ENCODE measurements at places on chromosomes 5 and 9.

GRCh38 chr5:147223948-147224791, 10.7 kb upstream of the STK32A start:
- no peak for DNase-seq

- no peak for DNase-seq
These were observed 37.1 kb downstream of the PPARGC1B start for GRCh38 chr5:149767281-149767550.

- DNase-seq = no peak
These were observed 1699.3 kb upstream of the CDH9 start for GRCh38 chr5:28737682-28738081.

DNA sequence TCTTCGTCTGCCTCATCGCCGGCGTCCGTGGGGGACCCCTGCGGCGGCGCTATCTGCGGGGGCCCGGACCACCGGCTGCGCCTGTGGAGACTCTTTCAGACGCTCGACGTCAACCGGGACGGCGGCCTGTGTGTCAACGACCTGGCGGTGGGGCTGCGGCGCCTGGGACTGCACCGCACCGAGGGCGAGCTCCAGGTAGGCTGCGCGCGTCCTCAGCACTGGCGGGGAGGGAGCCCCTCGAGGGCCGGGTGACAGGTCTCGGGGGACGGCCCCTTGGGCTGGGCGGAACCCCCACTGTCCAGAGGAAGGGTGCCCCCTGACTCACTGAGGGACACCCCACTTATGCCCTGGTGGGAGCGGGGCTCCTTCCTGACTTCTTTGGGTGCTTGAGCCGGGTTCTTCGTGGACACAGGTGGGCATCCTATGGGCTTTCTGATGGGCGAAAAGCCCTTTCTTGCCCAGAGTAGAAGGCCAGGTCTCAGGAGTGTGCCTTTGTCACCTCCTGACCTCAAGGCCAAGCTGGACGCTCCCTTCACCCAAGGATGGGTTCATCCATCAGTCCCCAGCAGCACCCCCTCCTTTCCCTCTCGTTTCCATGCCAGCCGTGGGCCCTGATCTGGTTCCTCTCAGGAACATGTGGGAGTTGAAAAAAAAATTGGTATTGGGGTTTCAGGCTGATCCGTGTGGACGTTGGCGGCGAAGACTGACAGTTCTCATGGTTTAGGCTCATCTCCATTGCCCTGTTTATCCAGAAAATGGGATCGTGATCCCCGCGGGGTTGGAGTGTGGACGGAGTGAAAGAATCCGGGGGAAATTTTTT, 564 bp downstream of the SLC25A25 start:
- peak; percentile 47 for DNase-seq

DNA sequence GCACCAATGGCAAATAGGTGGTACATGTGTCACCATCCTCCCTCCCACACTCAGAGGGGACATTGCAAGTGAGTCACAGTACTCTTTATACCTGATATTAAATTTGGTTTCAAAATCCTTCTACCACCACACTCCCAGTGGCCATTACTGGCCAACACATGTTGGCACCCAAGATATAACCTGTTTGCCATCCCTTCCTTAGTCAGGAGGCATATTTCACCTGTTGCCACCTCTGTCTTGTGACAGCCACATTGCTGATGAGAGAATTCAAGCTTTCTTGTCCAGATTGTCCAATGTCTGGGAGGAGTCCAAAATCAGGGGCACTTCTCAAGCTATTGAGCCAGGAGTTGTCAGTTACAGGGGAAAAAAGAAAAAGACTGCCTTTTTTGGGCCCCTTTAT, 80.2 kb upstream of the WWC1 start:
- no peak for DNase-seq

GRCh38 chr5:144504929-144505577, 334.4 kb downstream of the KCTD16 start:
- DNase-seq = no peak

- DNase-seq = no peak
These were observed 27.7 kb downstream of the PKD2L2 start for GRCh38 chr5:137916923-137917322.

GRCh38 chr9:135579889-135580660, 18.5 kb downstream of the PAEP start:
- no peak for DNase-seq

- no peak for DNase-seq
These were observed 290.6 kb upstream of the PANK3 start for GRCh38 chr5:168869615-168870227.

DNA sequence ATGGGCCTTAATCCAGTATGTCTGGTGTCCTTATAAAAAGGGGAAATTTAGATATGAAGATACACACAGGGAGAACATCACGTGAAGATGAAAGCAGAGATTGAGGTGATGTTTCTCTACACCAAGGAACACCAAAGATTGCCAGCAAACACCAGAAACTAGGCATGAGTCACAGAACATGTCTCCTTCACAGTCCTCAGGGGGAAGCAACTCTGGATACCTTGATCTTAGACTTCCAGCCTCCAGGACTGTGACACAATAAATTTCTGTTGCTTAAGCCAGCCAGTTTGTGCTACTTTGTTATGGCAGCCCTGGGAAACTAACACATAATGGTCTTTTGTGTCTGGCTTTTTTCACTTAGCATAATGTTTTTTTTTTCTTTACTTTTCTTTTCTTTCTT, 41.2 kb upstream of the STRBP start:
- DNase-seq = no peak

DNA sequence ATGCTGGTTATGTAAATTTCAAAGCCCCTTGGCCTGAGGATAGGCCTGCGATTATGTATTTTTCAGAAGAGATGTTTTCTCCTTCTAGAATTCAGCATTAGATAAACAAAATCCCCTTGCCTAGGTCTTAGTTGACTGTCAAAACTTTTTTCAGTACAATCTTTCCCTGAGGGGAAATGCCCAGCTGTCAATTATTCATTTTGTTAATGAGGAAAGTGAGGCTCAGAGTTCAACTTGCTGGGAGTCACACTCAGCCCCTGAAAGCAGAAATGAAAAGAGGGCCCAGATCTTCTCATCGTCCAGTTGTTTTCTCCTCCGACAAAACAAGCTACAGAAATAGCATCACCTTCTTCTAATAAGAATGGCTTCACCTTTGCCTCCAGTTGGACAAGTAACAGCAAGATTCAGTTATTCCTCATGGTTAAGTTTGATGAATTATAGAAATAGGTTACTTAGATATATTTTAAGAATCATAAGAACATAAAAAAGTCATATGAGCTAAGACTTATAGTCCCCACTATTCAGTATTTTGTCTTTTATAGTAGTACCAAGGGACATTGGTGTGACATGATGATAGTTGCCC, 627.1 kb upstream of the WWC1 start:
- DNase-seq = no peak

GRCh38 chr5:109767997-109768396, 78.3 kb downstream of the MAN2A1 start:
- no peak for DNase-seq

- no peak for DNase-seq
These were observed 485.3 kb upstream of the DMAC1 start for GRCh38 chr9:8284884-8285283.

- peak; percentile 25 for DNase-seq
These were observed 65.3 kb downstream of the ARHGEF37 start for GRCh38 chr5:149646564-149646963.

GRCh38 chr5:20368571-20369517, 380.8 kb upstream of the CDH18 start:
- DNase-seq = no peak

DNA sequence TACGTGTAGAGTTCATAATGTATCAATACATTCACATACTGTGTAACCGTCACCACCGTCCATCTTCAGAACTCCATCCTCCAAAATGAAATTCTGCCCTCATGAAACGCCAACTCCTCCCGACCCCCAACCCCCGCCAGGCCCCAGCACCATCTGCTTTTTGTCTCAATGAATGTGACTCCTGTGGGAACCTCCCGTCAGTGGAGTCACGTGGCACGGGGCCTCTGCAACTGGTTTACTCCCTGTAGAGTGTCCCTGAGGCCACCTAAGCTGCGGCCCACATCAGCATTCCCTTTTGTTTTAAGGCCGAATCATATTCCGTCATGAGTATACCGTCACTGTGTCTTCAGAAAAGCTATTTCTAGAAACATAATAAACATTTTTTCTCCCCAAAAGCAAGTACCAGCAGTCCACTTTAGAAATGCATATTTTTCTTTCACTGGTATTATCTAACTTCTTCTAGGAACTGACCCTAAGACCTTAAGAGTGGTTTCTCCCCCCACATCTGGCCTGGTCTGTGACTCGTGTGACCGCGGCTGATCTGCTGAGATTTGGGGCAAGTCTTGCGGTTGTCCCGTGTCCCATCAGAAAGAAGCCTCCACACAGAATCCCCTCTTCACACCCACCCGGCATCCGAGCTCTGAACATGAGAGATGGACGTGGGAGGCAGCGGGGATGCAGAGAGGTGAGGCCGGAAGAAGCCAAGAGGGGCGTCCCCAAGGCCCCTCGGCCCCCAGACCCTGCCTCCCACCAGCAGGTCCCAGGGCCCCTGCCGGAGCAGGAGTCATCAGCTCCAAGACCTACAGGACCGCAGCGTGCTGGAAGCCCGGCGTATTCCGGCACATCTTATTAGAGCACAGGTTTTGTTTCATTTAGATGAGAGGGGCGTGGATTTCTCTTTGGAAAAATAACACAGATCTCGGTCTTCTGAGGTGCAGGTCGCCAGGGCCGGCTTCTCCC, 38.3 kb downstream of the SLC6A3 start:
- no peak for DNase-seq

DNA sequence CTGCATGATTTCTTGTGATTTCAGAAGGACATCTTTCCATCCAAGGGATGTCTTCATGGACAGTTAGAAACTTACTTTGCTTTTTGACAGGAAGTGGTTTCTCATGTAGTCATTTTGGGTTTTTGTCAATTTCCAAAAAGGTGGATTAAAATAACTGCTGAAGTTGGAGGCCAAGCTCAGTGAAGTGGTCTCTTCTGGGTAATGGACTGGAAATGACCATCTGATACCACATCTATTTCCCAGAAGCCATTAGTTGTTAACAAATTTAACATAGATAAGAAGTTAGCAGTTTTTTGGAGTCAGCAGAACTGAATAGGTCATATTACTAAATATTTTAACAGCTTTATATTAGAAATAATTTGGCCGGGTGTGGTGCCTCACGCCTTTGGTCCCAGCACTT, 86.2 kb upstream of the MYO10 start:
- DNase-seq = no peak

DNA sequence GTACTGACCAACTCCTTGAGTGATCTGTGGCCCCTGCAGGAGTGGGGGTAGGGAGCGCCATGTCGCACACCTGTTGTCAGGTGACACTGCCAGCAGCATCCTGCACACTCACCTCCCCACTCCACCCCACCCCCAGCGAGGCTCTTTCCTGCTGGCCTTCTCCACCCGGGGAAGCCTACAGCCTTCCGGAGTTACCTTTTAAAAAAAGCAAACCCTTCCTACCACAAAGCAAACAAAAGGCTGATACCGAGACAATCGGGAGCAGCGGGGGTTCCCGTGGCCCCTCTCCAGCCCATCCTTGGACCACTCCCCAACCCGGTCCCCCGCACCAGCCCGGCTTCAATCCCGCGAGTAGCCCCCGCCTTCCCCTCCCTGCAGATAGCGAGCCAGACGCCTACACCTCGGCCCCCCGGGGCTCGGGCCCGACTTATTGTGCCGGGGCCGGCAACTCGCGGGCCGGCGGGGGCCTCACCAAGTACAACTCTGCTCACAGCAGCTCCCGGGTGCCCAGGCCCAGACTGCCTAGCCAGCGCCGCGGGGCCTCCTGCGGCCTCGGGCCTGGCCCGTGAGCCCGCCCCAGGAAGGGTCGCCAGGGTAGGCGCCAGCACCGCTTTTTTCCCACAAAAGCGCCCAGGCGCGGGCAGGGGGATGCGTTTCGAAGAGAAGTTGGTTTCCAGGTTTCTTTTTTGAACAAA, 724 bp downstream of the MACROH2A1 start:
- peak; percentile 57 for DNase-seq
